RPMI7951 (cell line): ENCODE measurements at places on chromosomes 16 and 17. TPM values are rescaled to one million over a fixed set of nuclear protein-coding genes. Genes with fewer than 3 reads are reported as not detected.

DNA sequence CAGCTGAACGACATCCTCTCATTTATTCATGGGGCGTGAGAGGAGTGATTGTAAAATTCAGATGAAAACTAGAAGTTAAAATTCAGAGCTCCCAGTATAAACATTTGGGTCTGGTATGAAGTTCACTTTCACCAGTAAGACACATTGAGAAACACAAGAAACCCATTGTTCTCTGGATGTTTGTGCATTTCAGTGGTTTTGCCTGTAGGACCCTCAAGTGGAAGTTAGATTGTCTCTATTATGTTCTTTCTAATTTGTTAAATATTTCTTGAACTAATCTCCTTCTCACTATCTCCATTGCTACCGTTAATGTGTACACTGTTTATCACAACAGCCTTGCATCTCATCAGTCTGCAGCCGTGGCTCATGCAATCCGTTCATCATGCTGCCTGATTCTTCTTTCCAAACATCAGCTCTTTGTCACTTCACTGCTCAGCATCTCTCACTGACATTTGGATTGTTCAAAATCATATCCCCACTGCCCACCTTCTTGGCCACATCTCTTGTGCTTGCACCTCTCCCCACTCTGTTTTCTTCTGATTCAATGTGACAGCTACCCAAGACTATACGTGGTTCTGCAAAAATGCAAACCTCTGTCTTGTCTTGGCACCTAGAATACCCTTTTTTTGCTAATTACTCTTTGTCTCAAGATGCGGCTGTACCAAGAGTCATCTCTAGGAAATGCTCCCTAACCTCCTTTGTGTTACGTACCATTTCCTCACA lies 49.5 kb downstream of the HLF start:
- no peak for DNase-seq

DNA sequence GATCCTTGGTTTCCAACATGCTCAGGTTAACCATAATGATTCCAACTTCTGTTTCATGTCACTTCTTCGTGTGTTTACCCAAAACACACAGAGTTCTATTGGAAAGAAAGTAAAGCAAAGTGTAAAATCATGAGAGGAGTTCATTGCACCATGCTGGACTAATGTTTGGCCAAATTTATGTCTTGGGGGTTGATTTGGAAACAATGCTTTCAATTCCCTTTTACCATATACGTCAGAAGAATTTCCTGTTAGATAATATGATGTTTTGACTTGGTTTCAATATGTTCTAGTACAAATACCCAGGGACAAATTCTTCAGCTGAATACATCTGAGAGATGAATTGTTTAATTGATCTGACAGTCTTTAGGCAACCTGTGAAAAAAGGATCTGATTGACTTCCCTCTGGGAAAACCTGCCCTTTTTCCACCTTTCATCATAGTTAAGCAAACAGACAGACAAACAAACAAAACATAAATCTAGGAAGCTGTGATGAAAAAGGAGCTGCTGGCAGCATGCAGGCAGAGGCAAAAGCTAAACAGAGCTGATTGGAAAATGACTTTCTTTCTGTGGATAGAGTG lies 26.0 kb upstream of the MPHOSPH6 start:
- DNase-seq, result no peak

- DNase-seq, result no peak
Observed at GRCh38 chr16:35011-35677, 18.3 kb downstream of the POLR3K start.

DNA sequence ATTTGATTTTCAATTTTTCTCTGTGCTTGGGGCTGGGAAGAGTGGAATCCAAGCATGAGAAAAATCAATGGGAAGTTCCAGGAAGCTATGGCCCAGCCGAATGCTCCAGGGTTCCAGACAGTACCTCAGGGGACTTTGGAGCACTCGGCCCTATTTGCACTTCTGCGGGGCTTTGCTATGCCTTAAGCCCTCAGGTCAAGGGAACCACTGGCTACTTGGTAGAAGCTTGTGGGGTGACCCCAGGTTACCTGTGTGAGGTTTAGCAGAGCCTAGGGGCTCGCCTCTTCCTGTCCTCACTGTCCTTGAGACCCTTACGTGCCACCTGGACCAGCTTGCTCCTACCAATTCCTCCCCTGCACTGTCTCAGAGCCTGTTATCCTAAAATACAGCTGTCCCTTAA lies 121.3 kb downstream of the MGAT5B start:
- DNase-seq, result no peak

The CFAP52 gene
- total RNA-seq, result not detected in 2 replicates

DNA sequence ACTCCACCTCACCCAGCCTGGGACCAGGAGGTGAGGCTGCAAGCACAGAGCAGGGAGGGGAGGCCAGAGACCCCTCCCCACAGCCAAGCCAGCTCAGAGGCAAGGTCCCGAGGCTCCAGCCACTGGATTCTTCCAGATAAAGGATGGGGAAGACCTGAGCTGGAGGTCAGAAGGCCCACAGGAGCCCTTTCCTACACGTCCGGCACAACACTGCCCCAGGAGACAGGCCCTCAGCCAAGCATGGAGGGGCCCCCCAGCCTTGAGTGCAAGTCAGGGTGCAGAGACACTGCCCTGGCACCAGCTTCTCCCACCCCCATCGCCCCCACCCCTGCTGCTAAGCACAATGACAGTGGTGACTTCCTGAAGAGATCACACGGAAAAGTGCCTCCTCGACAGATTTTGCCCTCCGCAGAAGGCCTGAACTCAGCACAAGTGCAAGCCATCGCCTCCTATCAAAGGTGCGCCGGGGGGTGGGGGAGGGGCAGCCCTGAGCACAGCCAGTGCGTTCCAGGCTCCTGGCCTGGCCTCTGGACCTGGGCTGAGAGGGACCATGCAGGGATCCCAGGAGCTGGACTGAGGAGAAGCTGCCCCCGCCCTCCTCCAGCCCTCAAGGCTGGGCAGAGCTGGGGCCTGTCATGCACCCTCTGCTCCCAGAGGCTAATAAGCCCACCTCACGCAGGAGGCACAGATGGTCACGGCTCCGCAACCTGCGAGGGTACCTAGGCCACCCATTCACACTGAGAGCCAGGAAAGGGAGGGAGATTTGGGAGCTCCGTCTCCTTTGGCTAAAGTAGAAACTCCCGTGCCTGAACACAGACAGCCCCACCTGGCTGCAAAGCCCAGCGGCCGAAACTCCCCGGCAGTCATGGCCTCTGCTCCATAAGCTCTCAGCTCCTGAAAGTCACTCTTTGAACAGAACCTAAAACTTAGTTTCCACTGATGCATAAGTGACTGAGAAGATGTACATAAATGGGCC lies 2.7 kb downstream of the MAFG start:
- no peak for DNase-seq

DNA sequence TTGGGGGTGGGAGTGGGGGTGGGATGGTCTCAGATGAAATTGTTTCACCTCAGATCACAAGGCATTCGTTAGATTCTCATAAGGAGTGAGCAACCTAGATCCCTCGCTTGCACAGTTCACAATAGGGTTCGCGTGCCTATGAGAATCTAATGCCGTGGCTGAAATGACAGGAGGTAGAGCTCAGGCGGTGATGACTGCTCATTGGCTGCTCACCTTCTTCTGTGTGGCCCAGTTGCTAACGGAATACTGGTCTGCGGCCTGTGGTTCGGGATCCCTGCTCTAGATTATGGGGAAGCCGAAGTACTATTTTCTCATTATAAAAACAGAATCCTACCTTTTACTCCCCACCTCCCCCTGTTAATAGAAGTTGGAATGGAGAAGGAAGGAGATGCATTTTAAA lies 18.9 kb downstream of the CLTC start:
- DNase-seq, result no peak

The RHBDL3 gene
- total RNA-seq, result 0.24 and 0.29 TPM in 2 replicates

The RHBDF2 gene
- total RNA-seq, result 22.6 and 24.0 TPM in 2 replicates

DNA sequence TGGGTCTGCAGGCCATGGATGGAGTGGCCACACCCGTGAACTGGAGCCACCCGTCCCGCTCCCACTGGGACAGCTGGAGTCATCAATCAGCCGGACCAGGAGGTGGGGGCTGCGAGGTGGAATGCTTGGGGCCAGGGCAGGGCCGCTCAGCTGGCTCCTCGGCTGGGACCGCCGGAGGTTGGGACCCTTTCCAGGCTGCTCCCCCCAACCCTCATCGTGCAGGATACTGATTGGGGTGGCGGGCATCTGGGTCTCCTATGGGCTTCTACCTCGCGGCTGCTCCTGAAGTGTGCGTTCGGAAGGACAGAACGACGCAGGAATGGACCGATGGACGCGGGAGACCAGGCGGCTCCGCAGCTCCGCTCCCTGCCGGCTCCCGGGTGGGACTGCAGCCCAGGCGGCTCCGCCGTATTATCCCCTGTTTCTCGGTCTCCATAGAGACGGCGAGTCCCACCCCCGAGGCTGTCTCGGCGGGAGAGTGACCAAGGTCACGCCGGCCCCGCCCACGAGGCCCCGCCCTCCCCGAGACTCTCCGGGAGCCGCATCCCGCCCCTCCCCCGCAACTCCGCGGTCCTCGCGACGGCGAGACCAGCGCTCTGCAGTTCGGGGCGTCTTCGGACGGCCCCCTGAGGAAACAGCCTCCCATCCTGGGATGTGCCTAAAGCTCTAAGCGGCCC lies at the start of gene TPPP3:
TPPP3 (minus strand) TSS at position 388 of the 677 bp plus-strand sequence. CDS start 2,387 bp downstream, outside the sequence.
- DNase-seq, result peak; percentile 85

DNA sequence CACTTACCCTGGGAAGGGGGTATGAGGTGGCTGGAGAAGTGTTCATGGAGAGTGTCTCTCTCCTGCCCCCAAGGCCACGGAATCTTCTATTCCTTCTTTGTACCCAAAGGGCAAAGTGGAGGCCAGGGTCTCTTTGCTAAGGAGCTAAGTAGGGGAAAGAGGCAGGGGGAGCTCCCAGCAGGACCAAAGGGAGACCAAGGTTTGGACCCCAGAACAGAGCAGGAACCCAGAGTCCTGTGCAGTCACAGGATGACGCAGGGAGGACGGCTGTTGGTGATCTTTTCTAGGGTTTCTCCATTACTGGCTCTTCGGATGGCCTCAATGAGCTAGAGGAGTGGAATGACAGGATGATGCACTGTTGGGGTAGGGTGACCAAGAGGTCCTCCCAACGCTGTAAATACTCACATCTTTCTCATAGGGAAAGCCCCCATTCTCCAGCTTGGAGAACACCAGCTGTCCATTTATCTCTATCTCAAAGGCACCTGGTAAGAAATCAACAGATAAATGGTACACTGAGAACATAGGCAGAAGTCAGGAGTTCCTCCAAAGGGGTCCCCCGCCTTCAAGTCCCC lies 966 bp downstream of the MIEN1 start:
- no peak for DNase-seq

DNA sequence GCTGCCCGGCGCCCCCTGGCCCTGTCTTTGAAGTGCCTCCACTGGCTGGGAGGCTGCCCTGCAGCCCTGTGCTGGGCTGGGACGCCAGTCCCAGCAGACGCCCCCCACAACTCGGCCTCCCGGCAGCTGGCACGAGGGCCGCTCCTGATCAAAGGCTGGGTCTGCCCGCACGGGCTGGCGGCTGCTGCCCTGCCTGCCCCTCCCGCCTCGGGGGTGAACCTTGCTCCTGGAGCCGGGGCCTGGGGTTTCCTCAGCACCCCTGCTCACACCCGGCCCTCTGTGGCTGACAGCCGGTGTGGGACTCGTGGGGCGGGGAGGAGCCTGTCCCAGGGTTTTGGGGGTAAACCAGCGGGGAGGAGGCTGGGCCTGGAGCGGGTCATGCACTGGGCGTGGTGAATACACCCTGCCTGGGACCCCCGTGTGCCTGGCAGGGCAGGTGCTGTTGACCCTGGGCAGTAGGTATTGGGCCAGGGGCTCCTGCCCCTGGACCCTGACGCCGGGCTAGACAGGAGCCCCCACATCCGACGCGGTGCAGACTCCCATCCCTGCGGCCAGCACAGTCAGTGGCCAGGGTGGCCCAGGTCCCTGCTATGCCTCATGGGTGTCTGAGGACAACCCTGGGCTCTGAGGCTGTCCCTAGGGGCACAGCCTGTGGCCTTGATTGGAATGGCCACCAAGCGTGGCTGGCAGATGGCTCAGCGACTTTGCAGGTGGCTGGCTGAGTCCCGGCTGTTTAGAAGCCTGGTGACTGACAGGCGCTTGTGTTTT lies 21.7 kb downstream of the CENPX start:
- no peak for DNase-seq

The HBA1 gene
- not detected in 2 replicates for total RNA-seq

DNA sequence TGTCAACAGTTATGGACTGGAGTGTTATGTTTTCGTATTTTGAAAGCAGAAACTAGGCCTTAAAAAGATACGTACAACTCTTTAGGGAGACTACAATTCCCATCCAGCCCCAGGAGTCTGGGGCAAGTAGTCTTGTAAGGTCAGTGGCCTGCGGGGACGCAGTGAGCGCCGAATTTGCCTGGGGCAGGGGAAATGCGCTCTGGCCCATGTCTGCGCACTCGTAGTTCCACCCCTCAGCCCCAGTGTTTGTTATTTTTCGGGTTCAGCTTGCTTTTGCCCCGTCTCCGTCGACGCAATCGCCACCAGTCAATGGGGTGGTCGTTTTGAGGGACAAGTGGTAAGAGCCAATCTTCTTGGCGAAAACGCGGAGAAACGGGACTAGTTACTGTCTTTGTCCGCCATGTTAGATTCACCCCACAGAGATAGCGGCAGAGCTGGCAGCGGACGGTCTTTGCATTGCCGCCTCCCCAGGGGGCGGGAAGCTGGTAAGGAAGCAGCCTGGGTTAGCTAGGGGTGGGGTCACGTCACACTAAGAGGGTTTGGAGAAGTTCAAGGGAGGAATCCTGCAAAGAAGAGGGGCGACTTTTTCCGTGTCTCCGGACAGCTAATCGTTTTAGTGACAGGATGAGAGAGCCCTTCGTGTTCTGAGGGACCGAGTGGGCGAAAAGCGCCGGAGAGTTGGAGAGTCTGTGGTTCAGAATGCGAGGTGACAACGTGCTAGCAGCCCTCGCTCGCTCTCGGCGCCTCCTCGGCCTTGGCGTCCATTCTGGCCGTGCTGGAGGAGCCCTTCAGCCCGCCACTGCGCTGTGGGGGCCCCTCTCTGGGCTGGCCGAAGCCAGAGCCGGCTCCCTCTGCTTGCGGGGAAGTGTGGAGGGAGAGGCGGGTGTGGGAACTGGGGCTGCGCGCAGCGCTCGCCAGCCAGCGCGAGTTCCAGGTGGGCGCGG lies 1.1 kb upstream of the BRCA1 start:
- peak; percentile 1 for DNase-seq

- peak; percentile 52 for DNase-seq
Observed at GRCh38 chr17:7989781-7990655, 12.4 kb upstream of the GUCY2D start.

- DNase-seq, result peak; percentile 92
Observed at GRCh38 chr17:4087911-4088693, 54.7 kb downstream of the ZZEF1 start.

GRCh38 chr16:89716493-89716892 lies 4.2 kb downstream of the VPS9D1 start:
- no peak for DNase-seq

DNA sequence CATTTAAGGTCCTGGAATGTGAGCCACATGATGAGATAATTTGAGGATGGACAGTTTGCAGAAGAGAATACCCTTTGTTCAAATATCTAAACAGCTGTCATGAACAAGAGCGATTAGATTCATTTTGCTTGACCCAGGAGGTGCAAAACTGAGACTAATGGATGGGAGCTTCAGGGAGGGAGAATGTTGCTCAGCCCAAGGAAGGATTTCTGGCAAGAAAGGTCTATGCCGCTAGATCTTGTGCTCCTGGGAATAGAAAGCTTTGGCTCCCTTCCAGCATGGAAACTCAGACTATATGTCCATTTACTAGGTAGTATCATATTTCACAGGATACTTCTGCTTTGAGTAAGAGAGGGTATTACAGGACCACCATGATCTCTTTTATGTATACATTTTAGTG lies 14.8 kb upstream of the CDH11 start:
- DNase-seq, result no peak
